ENCODE measurements at places on chromosomes 7 and 10.

DNA sequence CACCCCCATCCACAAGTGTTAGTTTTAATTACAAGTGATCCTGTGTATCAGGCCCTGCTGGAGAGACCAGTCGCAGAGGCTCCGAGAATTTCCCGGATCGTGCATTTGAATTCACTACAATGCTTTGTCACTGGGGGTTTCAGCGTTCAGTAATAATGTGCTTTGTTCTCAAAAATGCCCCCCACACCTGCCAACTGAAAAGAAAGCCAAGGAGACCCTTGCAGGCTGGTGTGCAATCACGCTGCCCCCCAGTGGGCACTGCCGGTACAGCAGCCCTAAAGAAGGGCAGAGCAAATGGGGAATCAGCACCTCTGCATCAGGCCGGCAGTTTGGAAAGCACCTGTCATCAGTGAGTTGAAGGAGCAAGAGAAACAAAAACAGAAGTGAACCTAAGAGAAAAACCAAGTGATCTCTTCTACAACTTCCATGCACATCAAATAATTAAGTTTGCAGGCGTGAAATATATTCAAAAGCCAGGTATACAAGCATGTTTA lies 177.6 kb downstream of the PARD3 start:
- peak; percentile 49 for DNase-seq

GRCh38 chr7:124022551-124022950 lies 10.3 kb downstream of the TMEM229A start:
- no peak for DNase-seq

- no peak for DNase-seq
These were observed 48.4 kb downstream of the ZNF503 start for GRCh38 chr10:75353183-75353582.

GRCh38 chr7:69962186-69963065 lies 364.2 kb downstream of the AUTS2 start:
- no peak for DNase-seq

- DNase-seq: no peak
These were observed 28.4 kb upstream of the FOXL3 start for GRCh38 chr7:261341-262250.

DNA sequence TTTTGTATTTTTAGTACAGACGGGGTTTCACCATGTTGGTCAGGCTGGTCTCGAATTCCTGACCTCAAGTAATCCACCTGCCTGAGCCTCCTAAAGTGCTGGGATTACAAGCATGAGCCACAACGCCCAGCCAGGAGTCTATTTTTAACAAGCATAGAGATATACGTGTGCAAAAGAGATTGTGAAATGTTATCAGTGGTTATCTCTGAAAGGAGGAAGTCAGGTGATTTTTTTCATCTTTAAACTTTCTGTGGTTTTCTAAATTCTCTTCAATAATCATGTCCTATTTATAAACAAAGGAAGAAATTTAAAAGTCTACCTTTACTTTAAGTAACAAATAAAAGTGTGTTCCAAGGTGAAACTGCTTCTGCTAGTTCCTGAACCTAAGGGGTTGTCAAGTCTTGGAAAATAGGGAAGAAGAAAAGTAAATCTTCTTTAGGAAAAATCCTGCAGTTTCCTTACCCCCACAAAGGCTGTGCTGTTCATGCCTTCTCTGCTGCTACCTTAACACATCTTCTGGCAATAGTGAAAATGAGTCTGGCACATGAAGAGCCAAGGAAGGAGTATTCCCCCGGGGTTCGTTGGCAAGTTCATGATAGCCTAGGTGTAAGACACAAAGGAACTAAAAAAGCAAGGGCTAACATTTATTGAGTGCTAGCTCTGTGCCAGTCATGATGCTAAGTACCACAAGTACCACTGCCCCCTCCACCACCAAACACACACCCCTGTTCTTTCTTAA lies 51.1 kb downstream of the CYP26A1 start:
- no peak for DNase-seq

GRCh38 chr10:19713159-19713558 lies 103.1 kb upstream of the PLXDC2 start:
- DNase-seq: no peak

GRCh38 chr7:30814700-30815387 lies 43.6 kb downstream of the MINDY4 start:
- DNase-seq: no peak

DNA sequence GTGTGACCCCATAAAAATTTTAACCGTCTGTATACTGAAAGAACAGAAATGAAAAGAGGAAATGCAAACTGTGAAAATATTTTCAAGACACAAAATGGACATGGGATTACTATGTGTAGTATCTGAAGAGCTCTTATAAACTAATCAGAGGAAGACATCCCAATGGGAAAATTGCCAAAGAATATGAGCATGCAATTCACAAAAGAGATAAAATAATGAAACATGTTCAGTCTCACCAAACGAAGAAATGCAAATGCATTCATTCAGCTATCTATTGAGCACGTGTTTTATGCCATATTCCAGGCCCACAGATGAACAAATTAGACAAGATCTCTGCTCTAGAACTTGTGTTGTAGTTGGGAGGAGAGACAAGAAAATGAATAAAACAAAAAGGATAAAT lies 63.2 kb downstream of the NHLRC2 start:
- DNase-seq: no peak

DNA sequence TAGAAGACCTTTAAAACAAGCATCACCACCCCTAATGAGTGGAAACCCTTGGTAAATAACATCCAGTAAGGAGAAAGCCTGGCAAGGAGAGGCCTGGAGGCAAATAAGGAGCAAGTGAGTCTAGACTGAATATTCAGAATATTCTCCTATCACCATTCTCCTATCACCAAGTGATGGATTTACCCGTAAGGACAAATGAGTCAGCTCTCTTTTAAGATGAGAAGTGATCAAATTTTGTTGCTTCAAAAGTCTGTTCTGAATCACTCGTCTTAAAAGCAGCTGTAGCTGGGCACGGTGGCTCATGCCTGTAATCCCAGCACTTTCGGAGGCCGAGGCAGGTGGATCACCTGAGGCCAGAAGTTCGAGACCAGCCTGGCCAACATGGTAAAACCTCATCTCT lies 28.4 kb downstream of the KIAA1549 start:
- no peak for DNase-seq

DNA sequence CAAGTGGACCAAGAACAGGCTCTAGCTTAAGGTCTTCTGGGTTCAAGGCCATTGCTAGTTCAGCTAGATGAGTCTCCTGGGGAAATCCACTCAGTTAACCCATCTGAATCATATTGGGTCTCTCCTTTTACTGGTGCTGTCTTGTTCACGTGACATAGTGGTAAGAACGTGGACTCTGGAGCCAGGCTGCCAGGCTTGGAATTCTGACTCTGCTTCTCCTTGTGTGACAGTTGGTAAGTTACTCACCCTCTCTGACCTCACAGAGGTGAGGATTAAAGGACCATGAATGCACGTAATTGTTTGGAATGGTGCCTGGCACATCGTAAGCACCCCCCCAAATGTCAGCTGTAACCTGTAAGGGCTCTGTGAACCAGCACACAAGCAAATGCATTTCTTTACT lies 9.7 kb upstream of the CALU start:
- DNase-seq: no peak

DNA sequence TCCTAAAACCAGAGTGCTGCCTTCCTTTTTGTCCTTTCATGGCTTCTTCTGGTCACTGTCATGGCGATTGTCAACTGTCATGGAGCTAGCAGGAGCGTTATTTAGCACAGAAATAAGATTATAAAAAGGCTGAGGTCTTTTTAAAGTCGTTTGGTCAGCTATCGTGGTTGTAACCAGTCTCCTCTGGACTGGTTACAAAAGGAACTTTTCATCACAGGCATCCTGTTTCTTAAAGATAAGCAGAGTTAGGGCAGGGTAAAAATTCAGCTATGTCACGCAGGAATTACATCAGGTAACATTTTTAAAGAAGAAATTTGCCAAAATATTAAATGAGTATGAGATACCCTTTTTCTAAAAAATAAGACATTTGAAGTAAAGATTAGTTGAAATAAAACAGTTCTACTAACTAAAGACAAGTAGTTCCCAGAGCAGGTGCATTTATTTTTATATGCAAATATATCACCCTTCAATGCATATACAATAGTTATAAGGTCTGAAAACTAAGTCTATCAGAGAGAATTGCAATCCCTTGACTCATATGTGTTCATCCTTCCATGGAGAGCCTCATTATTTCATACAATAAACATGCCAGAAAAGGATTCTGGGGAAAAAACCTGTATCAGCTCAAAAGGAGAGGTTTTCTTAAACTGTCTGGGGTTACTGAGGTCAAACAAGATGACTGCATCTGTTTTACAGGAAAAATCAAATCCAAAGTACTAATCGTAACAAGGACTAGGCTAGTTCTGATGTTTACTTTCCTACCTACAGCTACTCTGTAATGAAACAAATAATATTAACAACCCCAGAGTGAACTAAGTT lies 20.9 kb downstream of the FAM24A start:
- DNase-seq: no peak

DNA sequence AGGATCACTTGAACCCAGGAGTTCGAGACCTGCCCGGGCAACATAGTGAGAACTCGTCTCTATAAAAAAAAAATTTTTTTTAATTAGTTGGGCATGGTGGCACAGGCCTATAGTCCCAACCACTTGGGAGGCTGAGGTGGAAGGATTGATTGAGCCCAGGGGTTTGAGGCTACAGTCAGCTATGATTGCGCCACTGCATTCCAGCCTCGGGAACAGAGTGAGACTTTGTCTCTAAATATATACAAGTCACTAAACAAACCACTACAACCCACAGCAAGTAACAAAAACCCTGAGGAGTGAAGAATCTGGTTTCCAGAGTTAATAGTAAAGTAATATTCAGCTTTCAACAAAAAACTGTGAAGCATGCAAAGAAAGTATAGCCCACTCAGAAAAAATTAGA lies 32.7 kb upstream of the HHEX start:
- no peak for DNase-seq

DNA sequence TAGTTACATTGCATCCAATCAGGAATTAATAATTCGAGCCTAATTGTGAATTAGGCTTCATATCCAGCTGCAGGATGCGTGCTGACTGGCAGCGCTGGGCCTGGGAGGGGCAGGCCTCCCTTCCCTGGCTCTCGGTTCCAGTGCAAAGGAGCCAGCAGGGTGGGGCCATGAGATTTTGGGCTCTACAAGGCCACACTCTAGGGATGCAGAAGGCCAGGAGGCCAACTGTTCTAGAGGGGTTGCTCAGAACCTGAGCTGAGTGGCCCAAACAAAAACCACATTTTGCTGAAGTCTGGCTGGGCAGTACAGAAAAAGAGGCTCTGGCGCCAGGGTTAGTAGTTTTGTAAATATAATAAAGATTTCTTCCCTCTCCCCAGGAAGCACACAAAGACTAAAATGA lies 72.3 kb downstream of the CLEC2L start:
- no peak for DNase-seq

DNA sequence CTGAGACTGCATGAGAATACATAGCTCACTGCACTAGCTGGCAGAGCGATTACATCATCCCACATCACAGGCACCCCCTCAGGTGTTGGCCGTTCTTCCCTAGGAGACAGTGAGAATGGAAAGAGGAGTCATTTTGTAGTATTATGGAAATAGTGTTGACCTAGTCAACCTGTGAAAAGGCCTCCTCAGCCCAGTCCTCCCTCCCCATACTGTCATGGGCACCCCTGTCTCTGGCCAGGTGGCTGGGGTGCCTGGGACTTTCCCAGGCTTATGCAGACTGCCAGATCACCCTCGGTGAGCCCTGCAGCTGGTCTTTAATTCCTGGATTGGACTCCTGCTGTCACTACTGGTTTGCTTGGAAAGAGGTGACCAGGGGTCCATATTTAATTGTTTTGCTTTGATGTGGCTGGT lies 4.0 kb downstream of the INPP5A start:
- DNase-seq: no peak

DNA sequence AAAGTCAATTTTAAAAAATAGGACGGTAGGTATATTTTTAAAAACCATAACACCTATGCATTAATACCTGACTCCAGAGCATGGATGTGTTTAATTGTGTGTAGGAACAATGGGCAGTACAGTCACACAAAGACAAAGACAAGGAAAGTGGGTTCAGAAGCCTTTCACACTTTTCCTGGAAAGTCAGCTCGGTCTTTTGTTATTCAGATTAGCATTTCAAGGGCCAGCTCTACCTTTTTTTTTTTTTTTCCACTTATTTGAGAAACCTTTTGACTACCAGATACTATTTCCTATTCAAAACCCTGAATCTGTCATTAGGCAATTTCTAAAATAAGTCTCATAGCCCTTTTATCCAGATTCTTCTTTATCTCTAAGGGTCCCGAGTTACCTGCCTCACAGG lies 401.9 kb downstream of the PARD3 start:
- DNase-seq: no peak

DNA sequence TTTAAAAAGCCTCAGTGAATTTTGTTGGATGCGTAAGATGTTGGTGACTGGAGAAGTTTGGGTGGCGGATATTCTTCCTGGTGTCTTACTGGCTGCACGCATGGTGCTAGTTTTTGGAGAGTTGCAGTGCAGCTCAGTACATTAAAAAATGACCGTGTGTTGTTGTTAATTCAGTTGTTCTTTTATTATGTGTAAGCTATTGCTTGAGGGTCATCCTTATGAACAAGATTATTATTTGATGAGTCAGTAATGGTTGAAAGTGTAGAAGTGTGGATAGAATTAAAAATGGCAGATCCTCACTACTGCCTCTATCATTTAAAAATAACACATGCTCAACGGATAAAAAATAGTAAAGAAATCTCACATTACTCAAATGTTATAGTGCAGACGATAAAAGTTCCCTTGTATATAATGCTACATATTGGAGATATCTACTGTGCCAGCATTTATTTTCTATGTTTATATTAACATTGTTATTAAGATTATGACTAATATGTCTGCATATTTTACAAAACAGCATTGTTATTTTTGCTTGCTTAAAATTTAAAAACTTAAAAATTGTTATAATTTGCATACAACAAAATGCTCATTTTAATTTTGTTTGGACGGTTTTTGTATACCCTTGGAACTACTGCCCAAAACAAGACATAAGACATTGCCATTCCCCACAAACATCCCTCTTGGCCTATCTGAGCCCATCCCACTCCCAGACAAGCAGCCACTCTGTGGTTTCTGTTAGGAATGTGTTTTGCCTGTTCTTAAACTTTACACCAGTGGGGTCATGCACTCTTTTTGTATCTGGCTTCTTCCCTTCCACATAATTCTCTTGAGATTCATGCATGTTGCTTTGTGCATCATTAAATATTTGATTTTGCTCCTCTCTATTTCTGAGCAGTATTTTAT lies 142.0 kb downstream of the DOCK1 start:
- DNase-seq: no peak

- no peak for DNase-seq
These were observed 29.6 kb upstream of the DKK1 start for GRCh38 chr10:52284416-52285013.

DNA sequence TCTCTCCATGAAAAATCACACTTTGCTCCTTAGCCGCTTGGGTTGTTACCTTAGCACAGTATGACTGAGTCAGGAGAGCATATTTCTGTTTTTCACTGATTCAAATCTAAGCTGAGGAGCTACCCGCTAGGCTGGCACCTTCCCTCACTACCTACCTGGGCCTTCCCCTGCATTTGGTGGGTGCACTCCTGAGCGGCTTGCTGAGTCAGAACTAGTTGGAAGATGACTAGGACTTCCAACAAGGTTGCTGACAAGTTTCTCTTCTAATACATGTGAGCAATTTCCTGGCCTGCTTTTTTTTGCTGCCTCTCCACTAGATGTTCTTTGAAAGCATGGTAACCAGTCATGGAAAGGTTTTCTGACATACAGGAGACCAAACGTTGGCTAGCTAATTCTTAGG lies 43.8 kb upstream of the SEC61G start:
- DNase-seq: peak; percentile 8
